T1000 (cell line): ENCODE measurements at places on chromosomes 11 and 22.

DNA sequence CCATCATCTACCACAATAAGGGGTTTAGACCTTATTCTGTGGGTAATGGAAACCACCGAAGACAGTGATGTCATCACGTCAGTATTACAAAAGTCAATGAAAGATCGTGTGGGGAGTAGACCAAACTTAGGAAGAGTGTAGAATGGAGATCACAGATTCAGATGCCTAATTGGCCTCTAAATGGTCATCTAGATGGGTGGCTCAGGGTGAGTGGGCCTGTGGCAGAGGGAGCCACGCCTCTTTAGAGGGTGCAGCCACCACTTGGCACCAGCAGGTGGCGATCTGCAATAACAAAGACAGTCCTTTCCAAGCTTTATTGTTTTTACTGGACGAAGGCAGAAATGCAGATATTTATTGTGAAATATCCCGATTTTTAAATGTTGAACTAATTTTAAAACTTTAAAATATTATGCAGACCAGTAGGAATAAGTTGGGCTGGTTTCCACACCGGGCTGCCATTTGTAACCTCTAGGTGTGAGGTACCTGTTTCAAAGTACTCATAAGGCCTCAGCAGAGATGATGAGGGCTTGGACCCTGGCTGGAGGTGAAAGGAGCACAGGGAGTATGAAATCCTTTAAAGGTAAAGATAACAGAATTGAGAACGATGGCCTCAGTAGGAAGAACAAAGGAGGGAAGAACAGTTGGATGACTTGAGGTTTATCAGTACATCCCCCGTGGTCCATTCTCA, 222.0 kb downstream of the DBX1 start:
- DNase-seq: no peak

- no peak for DNase-seq
Observed at GRCh38 chr22:20438678-20439492, 1.3 kb upstream of the SCARF2 start.

GRCh38 chr11:2694495-2694894, 5.3 kb downstream of the KCNQ1OT1 start:
- no peak for DNase-seq

GRCh38 chr11:6486938-6487337, 5.6 kb downstream of the TIMM10B start:
- DNase-seq: no peak

DNA sequence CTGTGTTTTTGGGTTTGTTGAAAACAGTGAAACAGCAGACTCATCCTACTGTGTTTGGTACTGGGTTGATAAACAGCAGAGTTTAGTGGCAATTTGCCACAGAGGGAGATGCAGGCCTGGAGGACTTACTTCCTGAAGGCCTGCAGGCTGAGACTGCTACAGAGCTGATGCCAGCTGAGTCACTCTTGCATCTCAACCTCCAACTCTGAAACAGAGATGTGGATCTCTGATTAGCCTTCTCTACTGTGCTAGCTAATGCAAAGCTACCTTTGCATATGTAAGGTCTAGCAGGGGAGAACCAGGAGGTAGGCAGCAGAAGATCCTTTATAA, 14.3 kb downstream of the ATP5MG start:
- DNase-seq: peak; percentile 47
